Colonic mucosa (tissue), 4 donors: ENCODE measurements at places on chromosomes 7 and 10. TPM values are rescaled to one million over a fixed set of nuclear protein-coding genes. Genes with fewer than 3 reads are reported as not detected.

CYP3A7 gene
- not detected for total RNA-seq

STK32C gene
- 14.5 TPM for total RNA-seq

CHST15 gene
- total RNA-seq = 10.2 TPM

- DNase-seq = no peak
Measured at GRCh38 chr10:569961-570627, 119.4 kb downstream of the DIP2C start.

- peak; percentile 92 for DNase-seq
Measured at GRCh38 chr10:99593312-99593711, 26.9 kb downstream of the SLC25A28 start.

- DNase-seq = no peak
Measured at GRCh38 chr10:55311848-55312635, 511.0 kb upstream of the PCDH15 start.

DNA sequence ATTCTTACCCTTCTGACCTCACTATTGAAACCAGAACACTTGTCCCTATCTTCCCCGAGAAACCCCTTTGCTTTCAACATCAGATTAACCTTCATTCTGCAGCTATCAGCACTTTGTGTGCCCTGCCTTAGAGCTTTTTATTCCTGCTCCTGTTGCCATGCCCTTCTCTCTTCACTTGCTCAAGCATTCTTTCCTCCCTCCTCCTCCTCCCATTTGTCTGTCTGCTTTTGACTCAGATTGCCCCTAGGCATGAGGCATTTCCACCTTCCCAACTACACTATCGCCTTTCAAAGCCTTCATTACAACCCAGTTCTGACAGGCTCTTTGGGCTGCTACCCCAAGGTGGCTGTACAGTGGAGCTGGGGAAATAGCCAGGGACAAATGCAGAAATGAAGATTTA is 143.3 kb downstream of the SLC25A13 start:
- DNase-seq = no peak

DNA sequence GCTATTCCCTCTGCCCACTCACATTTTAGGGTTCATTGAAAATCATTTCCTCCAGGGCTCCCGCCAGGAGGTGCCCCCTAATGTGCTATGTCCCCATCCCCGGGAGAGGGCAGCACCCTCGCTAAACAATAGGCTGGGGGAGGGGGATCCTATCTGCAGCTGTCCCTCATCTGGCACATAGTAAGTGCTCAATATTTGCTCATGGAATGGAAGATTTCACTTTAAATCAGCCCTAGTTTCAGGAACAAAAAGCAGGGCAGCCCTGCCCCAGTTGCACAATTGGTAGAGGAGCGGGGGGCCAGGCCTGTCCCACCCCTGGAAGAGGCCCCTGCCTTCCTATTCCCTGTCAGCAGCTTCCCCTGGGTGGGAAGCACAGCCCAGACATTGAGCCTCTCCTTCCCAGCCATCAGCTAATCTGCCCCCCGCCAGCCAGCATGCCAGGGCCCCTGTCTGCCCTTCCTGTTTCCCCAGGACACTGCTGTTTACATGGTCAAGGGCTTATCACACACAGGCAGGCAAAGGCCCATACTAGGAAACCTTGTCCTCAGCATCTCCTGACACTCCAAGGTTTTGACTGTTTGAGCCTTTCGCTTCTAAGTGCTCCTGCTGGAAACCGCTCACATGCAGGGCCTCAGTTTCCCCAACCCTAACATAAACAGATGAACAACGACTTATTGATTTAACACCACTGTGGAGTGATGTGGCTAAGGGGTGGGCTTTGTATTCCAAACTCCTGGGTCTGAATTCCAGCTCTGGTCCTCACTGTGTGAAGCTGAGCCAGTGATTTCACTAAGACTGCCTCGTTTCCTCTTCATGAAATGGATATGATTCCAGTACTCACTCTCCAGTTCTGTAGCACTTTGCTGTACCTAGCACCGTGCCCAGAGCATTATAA is 130.7 kb upstream of the ZMIZ1 start:
- DNase-seq = no peak

GRCh38 chr7:146728611-146729010 is 612.0 kb downstream of the CNTNAP2 start:
- no peak for DNase-seq

- DNase-seq = no peak
Measured at GRCh38 chr7:77404641-77405040, 11.5 kb downstream of the GSAP start.

GRCh38 chr10:3077509-3077908 is 10.2 kb downstream of the PFKP start:
- no peak for DNase-seq
